ENCODE measurements at places on chromosomes 2 and 18. TPM values are rescaled to one million over a fixed set of nuclear protein-coding genes. Genes with fewer than 3 reads are reported as not detected.

GRCh38 chr2:205763708-205764211 lies 81.5 kb downstream of the NRP2 start:
- peak; percentile 85 for DNase-seq

GRCh38 chr2:106745468-106745867 lies 140.5 kb downstream of the ST6GAL2 start:
- DNase-seq: no peak

The CYP27A1 gene
- 7.1 TPM for total RNA-seq

- DNase-seq: peak; percentile 90
Observed at GRCh38 chr2:233084488-233084887, 24.3 kb downstream of the INPP5D start.

The CUL3 gene
- 37.3 TPM for total RNA-seq

DNA sequence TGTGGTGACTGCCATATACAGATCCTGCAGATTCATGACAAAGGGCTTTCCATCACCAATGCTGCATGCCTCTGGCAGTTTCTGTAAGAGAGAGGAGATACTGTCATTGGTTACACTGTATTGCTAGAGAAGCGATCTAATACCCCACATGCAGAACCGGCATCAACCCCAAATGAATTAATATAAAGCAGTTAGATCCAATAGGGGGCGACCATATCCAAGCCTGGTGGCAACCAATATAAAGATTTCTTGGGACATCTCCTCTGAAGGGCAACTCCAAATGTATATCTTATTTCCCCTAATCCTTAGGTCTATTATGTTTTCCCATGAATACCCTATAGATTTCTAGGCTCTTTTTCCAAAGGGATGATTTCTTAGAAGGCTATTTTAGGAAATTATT lies 17.4 kb upstream of the IHH start:
- DNase-seq: no peak

The ZNF516 gene
- total RNA-seq: 12.7 TPM

DNA sequence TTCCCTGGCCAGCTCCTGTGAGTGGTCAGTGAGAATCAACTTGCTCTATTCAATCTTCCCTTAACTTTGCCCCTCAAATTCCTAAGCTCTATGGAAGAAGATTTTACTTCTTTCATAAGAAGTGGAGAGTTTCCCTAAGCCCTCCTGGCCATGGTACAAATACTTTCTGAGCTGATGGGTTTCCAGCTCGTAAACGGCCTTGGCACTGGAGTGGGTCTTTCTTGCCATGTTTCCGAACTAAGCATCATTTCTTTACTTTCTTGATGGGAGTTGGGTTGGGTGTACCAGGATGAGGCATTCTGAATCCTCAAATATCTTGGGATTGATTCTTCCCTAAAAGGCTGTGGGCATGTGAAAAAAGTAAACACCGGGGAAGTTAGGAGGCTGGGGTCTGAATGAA lies 72.5 kb downstream of the ACKR3 start:
- DNase-seq: no peak

The CPLX4 gene
- not detected for total RNA-seq

The TRABD2A gene
- 0.99 TPM for total RNA-seq

The LDLRAD4 gene
- total RNA-seq: 6.3 TPM

DNA sequence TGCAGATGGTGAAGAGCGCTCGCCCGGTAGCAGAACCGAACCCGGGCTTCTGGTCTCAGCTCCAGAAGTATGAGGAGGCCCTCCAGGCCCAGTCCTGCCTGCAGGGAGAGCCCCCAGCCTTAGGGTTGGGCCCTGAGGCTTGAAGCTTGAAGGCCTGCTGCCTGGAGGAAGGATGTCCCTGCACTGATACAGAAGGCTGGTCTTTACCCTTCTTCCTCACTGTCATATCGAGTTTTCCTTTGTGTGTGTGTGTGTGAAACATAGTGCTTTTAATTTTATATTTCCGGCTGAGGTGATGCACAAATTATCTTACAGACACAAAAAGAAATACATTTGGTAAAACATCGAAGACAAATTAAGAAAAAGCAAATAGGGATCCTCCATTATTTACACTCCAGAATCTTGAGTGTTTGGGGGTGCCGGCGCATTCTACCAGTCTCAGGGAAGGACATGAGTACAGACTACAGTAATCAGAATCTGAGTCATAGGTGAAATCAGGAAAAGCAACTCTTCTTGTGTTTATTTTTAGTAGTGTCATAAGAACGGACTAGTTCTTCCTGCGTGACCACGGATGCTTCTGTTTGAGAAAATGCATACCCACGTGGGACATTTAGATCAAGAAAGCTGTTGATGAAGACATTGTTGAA lies 1.3 kb downstream of the DUSP28 start:
- peak; percentile 85 for DNase-seq

DNA sequence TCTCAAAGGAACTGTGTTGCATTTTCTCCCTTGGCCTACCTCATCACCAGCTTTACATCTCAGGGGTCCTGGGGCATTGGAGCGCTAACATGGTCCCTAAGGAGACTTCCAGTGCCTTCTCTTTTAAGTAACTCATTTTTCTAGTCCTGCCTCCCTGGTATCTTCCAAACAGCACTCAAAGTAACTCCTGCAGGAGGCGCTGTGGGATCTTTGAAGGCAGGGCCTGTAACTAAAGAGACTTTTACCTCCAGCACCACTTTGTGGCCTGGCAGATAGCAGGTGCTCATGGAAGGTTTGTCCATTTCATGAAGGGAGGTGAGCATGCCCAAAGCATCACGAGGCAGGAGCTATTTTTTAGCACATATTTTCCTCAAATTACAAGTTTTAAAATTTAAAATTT lies 411.0 kb upstream of the GYPC start:
- no peak for DNase-seq

The SERPINB10 gene
- not detected for total RNA-seq

- no peak for DNase-seq
Observed at GRCh38 chr2:105290981-105291660, 38.4 kb downstream of the TGFBRAP1 start.

DNA sequence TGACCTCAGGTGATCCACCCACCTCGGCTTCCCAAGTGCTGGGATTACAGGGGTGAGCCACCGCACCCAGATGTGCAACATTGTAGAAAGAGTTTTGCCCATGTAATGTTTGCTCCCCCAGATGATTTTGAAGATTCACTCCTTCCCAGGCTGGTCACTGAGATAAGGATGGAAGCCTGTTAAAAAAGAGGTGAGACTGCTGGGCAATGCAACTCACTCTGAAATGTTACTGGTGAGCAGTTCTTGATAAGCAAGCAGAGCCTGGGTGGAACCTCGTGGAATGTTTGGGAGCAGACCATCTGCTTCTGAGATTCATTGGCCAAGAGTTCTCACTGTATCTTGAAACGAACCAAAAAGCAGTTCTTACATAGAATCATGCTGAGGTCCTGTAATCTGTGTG lies 19.7 kb downstream of the GRP start:
- no peak for DNase-seq

DNA sequence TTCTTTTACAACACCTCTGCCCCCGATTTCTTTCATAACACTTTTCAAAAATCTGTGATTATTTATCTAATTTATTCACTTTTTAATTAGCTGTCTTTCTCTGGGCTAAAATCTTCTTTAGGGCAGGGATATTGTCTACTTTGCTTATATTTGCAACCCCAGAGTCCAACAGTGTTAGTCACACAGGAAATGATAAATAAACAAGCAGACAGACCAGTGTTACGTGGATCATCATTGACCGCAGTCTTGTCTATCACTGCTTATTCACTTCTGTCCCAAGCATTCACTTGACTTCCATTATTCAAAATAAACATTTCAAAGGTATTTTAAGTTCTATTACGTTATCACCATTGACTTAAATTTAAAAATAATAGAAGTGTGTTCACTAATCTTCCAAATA lies 237.6 kb upstream of the UBE2E3 start:
- no peak for DNase-seq

The GKN1 gene
- not detected for total RNA-seq

- DNase-seq: no peak
Observed at GRCh38 chr2:11938196-11938595, 191.8 kb downstream of the LPIN1 start.

GRCh38 chr2:226411205-226411604 lies 388.4 kb downstream of the IRS1 start:
- no peak for DNase-seq

GRCh38 chr2:199404841-199405240 lies 52.9 kb downstream of the SATB2 start:
- DNase-seq: no peak

The PARD6G gene
- 20.3 TPM for total RNA-seq

- DNase-seq: no peak
Observed at GRCh38 chr2:196314780-196315179, 143.4 kb upstream of the STK17B start.

DNA sequence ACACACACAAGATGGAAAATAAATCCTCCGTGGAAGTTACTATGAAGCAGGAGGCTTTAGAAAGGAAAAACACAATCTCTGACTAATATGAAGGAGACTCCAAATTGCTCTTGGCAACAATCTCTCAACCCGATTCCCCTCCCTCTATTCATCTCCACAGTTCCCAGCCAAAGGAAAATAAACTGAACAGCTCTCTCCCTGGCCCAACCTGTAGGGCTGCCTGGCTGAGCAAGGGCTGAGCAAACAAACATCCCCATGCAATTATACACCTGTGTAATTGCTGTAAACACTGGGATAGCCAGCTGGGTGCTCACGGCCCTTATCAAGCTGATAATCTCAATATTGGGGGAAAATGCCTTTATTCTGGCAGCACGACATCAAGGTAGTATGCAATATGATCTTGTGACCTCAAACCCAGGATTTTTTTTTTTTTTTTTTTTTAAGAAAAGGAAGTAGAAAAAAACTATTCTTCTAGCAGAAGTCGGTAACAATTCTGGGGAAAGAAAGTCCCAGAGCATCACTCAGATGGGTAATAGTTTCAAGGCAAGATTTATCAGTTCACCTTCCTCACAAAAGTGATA lies 203.3 kb upstream of the SMAD2 start:
- no peak for DNase-seq

- DNase-seq: no peak
Observed at GRCh38 chr2:232573042-232573441, 22.6 kb downstream of the EIF4E2 start.

DNA sequence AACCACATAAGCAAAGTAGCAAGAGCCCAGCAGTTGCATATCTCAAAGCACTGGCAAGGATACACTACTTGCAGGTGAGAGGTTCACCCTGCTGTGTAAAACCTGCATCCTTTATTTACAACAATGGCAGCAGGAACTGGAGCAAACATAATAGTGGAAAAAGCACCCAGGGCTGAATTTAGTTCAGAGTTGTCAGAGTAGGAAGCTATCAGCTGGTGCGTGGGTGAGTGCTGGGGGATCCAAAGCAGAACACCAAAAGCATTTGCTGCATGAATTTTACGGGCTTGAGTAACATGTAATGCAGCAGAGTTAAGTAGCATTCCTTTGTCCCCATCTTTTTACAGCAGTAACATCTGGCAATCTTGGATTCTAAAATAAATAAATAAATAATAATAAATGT lies 73.5 kb upstream of the SRD5A2 start:
- DNase-seq: no peak

The IGFBP2 gene
- 56.2 TPM for total RNA-seq

DNA sequence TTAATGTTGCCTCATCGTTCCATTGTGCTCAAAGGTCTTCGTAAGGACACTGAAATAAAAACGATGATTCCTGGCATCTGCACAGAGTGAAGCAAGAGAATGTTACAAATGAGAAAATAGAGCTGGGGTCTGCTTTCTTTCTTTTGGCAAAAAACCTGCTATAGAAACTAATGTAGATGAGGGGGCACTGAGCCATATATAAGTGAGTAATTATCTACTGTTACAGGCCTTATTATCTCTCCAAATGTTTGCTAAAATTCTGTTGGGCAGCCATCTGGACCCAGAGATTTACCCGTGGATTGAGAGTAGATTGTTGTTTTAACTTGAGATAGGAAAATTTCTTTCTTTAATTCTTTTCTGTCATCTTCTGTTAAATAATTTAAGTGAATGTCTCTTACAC lies 472.5 kb upstream of the PIK3C3 start:
- DNase-seq: no peak

- no peak for DNase-seq
Observed at GRCh38 chr2:236608188-236608525, 38.5 kb downstream of the ACKR3 start.

DNA sequence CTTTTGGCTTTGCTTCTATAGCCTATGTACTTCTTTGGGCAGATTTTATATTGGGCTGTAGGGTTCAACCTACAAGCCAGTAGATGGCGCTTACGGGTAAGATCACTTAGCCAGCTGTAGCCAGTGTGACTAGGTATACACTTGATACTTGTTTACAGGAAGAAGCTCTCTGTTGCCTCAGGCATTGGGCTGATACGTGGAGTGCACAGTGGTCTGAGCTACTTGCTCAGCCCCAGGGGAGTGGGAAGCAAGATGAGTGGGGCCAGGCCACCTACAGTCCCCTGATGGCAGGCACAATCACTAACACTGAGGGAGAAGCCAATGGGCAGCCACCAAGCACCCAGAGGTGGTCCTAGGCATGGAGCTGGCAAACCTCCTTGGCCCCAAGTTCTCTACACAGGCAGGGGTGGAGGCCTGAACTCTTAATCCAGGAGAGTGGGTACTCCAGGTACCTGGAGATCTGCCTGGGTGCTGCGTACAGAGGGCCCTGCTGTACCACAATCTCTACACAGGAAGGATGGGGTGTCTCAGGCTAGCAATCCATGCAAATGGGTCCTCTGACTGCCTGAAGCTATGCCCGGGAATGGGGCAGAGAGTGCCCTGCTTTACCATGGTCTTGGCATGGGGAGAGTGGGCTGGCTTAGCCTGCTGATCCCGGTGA lies 122.2 kb downstream of the NCOA1 start:
- DNase-seq: peak; percentile 60

The POTEC gene
- total RNA-seq: not detected

DNA sequence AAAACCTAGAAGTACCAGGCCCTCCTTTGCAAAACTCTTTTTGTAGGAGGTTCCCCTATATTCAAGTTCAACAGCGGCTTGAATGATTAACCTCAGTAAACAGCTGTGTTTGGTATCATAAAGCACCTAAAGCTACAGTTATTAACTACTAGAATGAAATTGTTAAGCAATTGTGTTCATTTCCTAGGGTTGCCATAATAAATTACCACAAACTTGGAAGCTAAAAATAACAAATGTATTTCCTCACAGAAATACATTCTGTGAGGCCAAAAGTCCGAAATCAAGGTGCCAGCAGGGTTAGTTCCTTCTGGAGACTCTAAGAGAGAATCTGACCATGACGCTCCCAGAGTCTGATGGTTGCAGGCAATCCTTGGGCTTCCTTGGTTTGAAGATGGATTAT lies 202.1 kb upstream of the ACVR2A start:
- DNase-seq: no peak

The ZSWIM2 gene
- total RNA-seq: not detected

DNA sequence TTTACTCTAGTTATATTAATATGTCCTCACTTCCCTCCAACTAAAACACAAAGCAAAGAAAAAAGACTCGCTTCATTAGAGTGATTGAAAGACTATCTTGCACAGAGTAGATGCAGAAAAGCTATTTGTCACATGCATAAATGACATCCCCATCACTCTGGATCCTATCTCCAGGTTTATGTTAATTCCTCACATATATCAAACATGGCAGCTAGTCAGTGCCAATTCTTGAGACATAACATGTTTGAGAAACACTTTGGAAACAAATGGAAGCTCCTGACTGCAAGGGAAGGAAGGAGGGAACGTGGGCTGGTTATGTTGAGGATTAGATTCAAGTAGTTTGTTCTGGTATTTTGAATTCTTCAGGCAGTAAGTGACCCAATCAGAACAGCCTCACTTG lies 89.8 kb upstream of the BCL2L11 start:
- DNase-seq: no peak

The SAG gene
- not detected for total RNA-seq

The MROH2A gene
- total RNA-seq: not detected

GRCh38 chr2:101696272-101697123 lies 1.0 kb upstream of the MAP4K4 start:
- DNase-seq: peak; percentile 23

- DNase-seq: no peak
Observed at GRCh38 chr2:10126632-10127026, 4.1 kb downstream of the RRM2 start.

- DNase-seq: peak; percentile 50
Observed at GRCh38 chr2:126634273-126634861, 21.6 kb upstream of the GYPC start.

Data from lung microvascular endothelial cell (primary cell).